ENCODE measurements at places on chromosomes 16 and 17. TPM values are rescaled to one million over a fixed set of nuclear protein-coding genes. Genes with fewer than 3 reads are reported as not detected.

DNA sequence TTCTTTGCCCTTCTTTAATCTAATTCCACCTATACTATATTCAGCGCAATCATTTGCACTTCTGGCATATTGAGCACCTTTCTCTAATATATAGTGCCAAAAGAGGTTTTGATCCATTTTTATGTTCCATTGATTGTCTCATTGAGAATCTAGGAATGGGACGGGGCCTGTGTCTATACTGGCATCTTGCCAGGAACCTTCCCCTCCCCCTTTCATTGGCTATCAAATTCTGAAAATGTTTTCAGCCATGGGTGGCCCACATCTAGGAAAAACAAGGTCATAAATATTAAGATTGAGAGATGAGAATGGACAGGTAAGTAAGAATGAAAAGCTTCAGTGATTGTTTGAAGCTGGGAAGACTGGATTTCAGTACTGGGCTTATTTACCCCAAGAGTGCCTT, 159.9 kb downstream of the FTO start:
- peaks cover 4% of the 10 kb centered on the region for H3K36me3 ChIP-seq
- H3K27ac ChIP-seq: no peak overlapping the region
- DNase-seq: no peak

DNA sequence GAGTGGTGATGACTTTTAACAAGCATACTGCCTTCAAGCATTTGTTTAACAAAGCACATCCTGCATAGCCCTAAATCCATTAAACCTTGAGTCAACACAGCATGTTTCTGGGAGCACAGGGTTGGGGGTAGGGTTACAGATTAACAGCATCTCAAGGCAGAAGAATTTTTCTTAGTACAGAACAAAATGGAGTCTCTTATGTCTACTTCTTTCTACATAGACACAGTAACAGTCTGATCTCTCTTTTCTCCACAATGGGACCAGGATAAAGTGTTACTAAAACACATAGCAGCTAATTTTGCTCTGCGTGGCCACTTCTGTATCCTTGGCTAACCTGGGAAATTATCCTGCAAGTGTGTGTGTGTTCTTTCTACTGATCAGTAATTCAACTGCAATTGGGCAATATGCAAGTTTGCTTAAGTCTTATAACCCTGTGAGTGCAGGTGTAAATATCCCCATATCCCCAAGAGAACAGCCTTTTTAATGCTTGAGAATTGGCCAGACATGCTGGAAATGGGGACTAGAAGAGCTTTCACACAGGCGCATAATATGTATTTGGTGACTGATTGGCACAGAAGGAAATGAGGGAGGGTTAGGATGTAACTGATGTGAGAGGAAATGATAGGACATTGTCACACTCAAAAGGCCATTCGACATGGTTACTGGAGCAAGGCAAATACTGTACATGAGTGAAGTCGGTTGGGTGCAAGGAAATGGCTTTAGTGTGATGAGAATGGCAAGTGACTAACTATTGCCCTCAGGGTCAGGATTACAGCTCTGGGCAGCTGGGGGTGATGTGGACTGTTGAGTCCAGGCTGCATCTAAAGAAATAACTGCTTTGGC, 10.8 kb upstream of the ANKS4B start:
- H3K27me3 ChIP-seq: peaks cover 7% of the 10 kb centered on the region
- no peak overlapping the region for H3K27ac ChIP-seq
- H3K36me3 ChIP-seq: no peaks in the 10 kb centered on the region
- no peak for DNase-seq
- no peak overlapping the region for H3K4me3 ChIP-seq
- no peaks in the 10 kb centered on the region for H3K4me1 ChIP-seq

Gene FBXW10
- total RNA-seq: 0.09 TPM

DNA sequence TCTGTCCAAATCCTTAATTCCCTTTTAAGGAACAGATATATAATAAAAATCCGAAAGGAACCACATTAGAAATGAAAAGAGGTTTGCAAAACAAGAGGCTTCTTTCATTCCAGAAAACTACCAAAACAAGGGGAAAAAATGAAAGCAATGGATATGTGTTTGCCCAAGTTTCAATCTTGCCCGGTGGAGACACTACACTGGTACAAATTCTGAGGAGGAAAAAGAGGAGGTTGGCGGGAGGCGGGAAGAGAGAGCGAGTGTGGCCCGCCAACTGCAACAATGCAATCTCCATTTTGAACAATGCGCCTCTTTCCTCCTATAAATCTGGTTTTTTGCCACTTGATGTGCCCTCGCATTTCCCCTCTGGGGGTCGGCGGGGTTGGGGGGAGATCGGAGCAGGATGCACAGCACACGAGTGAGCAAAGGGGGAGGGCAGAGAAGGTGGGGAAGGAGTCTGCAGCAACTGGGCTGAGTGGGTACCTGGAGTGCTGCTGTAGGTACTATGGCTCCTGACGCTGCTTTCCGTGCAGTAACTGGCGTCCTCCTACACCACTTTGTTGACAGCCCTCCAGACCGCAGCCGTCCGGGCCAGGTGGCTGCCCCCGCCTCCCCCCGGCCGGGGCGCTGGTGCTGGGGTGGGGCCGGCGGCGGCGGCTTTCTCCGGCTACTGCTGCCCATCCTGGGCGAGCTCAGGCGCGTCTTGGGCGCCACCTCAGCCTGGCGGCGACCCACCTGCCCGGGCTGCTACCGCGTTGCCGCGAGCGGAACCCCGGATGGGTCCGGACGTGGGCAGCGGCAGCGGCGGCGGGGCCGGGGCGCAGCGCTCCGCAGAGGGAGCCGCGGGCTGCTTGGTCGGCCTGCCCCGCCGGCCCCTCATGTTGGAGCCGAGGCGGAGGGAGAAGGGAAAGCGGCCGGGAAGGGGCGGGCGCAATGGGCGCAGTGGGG, 93.8 kb upstream of the PLEKHM1 start:
- peaks cover 2% of the 10 kb centered on the region for H3K36me3 ChIP-seq
- no peaks in the 10 kb centered on the region for H3K27me3 ChIP-seq
- H3K27ac ChIP-seq: peak overlapping the region; percentile 83
- peak overlapping the region; percentile 64 for H3K4me3 ChIP-seq

DNA sequence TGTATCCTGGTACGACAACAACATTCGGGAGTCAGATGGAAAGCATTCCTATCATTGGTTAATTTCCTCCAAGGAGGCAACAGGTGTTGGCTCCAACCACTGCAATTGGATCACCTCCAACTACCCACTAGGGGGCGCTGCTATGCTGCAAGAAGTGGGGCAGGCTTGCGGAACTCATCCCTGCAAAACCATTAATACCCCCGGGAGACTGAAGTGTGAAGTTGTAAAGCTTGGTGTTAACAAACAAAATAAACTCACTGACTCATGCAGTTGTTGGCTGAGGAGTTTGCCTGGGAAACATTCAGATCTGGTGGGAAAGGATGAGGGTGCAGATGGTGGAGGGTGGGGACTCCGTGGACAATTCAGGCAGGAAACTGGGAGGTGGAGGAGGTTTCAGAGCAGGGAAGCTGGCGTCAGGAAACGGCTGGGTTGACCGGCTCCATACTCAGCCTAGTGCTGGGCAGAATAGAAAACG, 84.9 kb downstream of the HS3ST2 start:
- no peak overlapping the region for H3K27ac ChIP-seq
- no peaks in the 10 kb centered on the region for H3K36me3 ChIP-seq
- H3K4me1 ChIP-seq: no peaks in the 10 kb centered on the region
- DNase-seq: peak; percentile 46
- no peak overlapping the region for H3K4me3 ChIP-seq
- peaks cover 2% of the 10 kb centered on the region for H3K27me3 ChIP-seq

GRCh38 chr17:77721846-77722160, 236.7 kb upstream of the TNRC6C start:
- peaks cover 40% of the 10 kb centered on the region for H3K4me1 ChIP-seq
- H3K27me3 ChIP-seq: peaks cover 9% of the 10 kb centered on the region
- H3K4me3 ChIP-seq: no peak overlapping the region
- no peak overlapping the region for H3K27ac ChIP-seq

DNA sequence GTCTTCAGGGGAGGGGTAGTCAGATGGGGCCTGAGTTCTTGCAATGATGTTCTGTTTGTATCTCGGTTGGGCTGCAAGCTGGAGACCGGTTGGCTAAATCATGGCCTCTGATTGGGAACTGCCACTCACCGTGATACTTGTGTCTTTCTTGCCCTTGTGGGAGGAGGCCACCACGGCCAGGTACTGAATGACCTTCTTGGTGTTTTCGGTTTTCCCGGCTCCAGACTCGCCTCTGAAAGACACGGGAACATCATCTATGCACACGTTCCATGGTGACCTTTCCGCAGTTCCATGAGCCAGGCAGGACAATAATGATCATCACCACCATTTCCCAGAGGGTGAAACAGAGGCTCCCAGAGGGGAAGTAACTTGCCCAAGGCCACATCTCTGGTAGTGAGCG, 70.3 kb downstream of the MYH11 start:
- no peak overlapping the region for H3K4me3 ChIP-seq
- H3K4me1 ChIP-seq: no peaks in the 10 kb centered on the region
- H3K27me3 ChIP-seq: no peaks in the 10 kb centered on the region
- H3K36me3 ChIP-seq: no peaks in the 10 kb centered on the region
- no peak for DNase-seq
- no peak overlapping the region for H3K27ac ChIP-seq
